ENCODE measurements at places on chromosomes 1 and 21. TPM values are rescaled to one million over a fixed set of nuclear protein-coding genes. Genes with fewer than 3 reads are reported as not detected.

GRCh38 chr1:29033829-29034466 lies 89.8 kb downstream of the TMEM200B start:
- DNase-seq = peak; percentile 60

DNA sequence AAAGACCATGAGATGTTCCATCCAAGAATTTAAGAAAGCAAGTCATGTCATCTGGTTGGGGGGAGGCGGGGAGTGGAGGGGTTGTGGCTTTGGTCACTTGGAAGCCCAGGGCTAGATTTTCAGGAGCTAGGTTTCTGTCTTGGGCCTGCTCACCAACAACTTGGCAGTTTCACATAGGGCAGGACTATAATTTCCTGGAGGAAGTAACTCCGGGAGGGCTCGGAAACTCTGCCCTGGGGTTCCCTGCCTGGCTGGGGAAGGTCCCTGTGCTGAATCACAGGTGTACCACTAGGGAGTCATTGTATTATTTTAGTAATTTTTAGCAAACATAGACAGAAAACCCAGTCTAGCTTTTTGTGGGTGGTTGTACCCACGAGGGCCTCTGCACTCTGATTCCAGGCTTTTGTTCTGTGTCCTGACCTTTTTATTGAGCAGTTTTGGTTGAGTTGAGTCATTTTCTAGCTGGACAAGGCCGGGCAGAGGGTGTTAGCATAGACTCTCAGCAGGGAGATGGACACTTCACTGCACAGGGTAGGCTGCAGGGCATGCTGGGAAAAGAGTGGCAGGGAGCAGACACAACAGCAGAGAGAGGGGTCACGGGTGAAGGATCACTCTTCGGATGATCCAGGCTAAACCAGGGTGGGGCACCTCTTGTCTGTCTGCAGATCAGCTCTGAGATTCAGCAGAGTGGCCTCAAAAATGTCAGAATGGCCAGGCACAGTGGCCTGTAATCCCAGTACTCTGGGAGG lies 144.7 kb downstream of the GRIK3 start:
- DNase-seq = no peak

GRCh38 chr21:44303490-44303981 lies 3.7 kb downstream of the PFKL start:
- DNase-seq = no peak

DNA sequence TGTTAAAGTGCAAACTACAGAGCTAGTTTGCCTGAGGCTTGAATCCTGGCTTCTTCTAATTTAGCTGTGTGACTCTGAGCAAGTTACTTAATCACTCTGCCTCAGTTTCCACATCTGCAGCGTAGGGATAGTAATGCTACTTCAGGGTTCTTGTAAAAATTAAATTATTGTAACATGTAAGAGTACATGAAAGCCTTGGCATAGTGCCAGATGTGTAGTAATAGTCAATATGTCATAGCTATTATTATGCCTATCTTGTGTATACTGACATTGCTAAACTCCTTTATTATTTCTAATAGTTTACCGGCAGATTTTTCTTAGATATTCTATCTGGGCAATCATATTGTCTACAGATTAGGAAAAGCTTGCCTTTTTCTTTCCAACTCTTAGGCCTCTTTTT lies 6.8 kb upstream of the TADA1 start:
- no peak for DNase-seq

- peak; percentile 48 for DNase-seq
Measured at GRCh38 chr1:62429581-62429980, 7.3 kb upstream of the USP1 start.

The LDLRAD1 gene
- total RNA-seq = 0.26 TPM

- DNase-seq = no peak
Measured at GRCh38 chr1:94100785-94101612, 19.9 kb downstream of the ABCA4 start.

- peak; percentile 88 for DNase-seq
Measured at GRCh38 chr1:24149866-24150233, 6.9 kb upstream of the IL22RA1 start.

GRCh38 chr1:77889671-77890070 lies 1.2 kb downstream of the NEXN start:
- DNase-seq = peak; percentile 91

The LCE3D gene
- 0.38 TPM for total RNA-seq

The NUF2 gene
- total RNA-seq = 0.79 TPM

DNA sequence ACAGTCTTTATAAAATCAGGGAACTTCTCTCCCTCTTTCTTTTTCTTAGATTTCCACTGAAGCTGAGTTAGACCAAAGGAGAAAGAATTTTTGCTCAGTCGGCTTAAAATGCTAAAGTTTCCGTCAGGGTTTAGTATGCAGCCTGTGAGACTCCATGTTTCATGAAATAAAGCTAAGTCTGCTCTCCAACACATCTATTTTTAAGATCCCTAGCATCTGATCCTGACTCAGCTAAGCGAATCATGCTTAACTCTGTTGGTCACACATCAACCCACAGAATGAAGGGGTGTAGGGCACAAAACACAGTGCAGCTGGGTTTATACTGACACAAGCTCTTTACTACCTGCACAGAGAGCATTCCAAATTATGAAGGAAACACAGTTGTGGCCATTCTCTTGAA lies 102.4 kb upstream of the ZNF281 start:
- peak; percentile 72 for DNase-seq

The HMGN2 gene
- total RNA-seq = 87.9 TPM

DNA sequence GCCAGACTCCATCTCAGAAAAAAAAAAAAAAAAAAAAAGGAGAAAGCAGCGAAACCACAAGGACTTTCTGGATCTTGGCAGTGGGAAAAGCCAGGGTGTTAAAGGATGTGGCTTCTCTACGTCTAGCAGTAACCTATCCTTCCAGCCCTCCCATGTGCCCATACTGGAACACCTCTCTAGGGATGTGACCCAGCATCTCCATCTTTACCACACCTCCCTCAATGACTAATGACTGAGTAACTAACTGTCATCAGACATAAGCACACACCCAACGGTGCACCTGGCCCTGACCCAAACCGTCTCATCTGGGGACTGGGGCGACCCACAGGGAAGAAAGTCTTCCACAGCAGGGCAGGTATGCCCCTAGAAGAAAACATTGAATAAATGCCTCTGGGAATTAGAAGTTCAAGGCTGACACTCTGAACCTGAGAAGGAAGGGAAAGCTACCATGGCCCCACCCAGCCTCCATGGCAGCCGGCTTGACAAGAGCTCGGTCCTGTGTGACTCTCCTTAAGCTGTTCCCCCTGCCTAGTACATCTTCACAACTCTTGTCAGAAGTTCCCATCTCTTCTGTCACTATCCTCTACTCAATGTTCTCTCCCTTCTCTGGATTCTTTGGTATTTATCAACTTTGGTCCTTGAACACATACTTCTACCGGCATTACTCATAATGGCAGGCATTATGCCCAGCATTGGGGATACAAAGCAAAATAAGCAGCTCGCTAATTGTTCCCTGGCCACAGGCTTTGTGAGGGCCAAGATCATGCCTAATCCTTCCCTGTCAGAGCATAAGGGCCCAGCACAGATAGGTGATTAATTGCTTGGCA lies 14.8 kb upstream of the PAQR6 start:
- DNase-seq = peak; percentile 96

DNA sequence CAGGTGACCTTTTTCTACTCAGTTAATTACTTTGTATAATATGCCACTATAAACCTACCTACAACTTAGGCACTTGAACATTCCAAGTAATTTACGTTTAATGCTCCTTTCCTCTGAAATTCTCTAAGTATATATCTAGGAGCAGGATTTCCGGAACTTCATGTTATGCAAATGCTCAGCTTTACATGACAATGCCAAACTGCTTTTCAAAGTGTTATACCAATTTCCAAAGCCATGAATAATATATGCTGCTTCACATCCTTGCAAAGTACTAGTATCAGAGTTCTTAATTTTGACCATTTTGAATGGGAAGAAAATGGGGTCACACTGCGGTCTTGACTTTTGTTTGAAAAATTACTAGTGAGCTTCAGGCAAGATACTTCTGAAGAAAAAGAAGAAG lies 5.8 kb upstream of the XCL1 start:
- DNase-seq = no peak

DNA sequence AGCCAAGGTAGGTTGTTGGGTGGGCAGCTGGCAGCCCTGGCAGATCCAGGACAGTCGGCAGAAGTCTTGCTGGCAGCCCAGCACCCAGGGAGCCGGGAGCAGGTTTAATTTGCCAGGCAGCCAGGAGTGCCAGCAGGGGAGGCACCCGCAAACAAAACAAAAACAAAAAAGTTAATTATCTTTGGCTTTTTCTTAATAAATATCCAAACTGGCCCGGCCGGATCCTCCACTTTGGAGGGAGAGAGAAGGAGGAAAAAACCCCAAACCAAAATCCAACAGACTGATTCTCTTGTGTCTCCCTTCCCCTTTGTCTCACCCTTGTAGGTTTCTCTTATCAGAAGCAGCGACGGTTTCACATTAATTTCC lies 97.0 kb downstream of the CASZ1 start:
- DNase-seq = no peak

The MCOLN2 gene
- 0.64 TPM for total RNA-seq

DNA sequence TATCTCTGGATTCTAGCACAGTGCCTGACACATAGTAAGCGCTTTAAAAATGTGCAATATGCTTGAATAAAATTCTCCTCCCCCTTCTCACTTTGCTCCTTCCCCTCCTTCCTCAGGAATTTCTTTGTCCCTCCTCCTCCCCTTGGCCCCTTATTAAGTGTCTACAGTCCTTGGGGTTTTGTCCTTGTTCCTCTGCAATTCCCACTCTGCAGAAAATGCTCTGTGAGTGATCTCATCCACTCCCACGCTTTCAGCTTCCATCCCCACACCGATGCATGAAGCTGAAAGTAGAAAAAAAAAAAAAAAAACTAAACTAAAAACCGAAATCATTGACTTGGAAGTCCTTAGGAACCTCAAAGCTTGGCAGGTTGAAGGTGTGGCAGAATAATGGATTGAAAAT lies 273.6 kb downstream of the RRAGC start:
- no peak for DNase-seq

The FAM151A gene
- total RNA-seq = not detected

- DNase-seq = peak; percentile 30
Measured at GRCh38 chr1:152110860-152111514, 4.3 kb downstream of the TCHH start.

- DNase-seq = peak; percentile 88
Measured at GRCh38 chr1:245585252-245585959, 430.6 kb downstream of the KIF26B start.

The TSSK3 gene
- total RNA-seq = 0.64 TPM

DNA sequence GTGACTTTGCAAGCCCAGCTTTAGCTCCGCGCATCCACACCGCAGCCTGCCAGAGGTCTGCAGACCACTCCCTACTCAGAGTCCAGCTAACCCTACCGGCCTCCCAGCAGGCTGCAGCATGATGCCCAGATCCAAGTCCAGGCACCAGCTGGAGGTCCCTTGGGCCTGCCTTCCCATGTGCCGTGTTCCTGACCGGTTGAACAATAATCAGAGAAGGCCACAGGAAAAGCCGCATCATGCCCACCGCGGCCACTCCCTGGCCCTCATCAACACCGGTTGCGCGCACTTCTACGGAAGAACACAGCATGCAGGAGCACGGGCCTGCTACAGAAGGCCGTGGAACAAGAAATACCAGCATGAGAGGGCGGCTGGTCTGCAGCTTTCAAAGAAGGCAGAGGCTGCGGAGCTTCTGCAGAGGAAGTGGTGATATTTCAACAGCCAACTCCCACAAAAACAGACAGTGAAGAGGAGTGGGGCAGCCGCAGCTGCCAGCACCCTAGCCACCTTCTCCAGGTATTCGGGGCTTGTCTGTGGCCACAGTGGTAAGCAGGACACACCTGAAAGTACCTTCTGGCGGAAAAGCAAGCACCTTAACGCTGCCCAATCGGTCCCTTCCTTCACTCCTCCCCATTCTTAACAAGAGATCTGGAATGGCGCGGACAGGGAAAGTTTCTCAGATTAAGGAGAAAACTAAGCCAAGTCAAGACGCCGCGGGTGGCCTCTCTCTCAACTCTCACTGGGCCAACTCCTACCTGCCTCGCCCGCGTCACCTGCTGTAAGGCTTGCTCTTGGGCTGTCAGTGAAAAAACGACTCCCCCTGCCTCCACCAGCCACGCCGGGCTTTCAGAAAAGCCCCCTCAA lies 1.5 kb downstream of the PGBD5 start:
- DNase-seq = peak; percentile 31

DNA sequence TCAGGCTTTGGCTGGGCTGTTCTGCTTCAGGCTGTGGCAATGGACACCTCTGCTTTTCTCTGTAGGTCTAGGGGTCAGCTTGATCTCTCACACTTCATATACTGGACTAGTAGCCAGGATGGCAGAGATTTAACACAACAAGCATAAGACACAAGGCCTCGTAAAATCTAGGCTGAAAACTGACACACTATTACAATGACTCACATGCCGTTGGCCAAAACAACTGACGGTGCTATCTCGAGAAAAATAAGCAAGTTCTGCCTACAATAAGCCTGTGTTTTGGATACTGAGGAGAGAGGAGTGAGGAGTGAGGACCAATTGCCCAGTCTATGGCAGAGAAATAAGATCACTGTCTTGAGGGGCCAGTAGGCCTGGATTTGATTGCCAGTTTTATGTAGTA lies 840.7 kb upstream of the ADAMTS5 start:
- DNase-seq = no peak

DNA sequence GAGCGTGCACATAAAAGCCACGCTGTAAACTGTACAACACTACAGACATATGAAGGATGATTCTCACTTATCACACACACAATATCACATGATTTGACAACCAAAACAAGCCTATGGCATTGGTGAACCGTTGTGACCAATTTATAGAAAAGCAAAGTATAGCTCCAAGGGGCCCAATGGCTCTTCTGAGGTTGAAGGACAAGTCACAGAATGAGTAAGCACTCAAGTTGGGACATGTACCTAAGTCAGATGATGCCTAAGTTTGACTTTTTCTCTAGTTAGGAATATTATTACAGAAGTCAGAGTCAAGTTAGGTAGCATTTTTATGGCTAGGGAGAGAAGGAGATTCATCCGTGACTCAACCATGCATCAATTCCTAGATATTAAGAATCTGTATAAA lies 45.7 kb downstream of the PLPP3 start:
- DNase-seq = peak; percentile 95

GRCh38 chr1:172680733-172681275 lies 21.9 kb downstream of the FASLG start:
- DNase-seq = no peak

The IFNAR2 gene
- 2.1 TPM for total RNA-seq

- peak; percentile 61 for DNase-seq
Measured at GRCh38 chr1:182625719-182626504, 21.7 kb upstream of the RGS16 start.

The CMPK1 gene
- total RNA-seq = 94.5 TPM

GRCh38 chr1:121418369-121419049 lies 233.7 kb downstream of the SRGAP2C start:
- no peak for DNase-seq

The BCL2L15 gene
- total RNA-seq = 1.0 TPM

All from bronchial epithelial cell (primary cell).